Activated CD8-positive, alpha-beta memory T cell treated with anti-CD3 and anti-CD28 coated beads for 1 hour (primary cell): ENCODE measurements at places on chromosomes 6 and 20.

DNA sequence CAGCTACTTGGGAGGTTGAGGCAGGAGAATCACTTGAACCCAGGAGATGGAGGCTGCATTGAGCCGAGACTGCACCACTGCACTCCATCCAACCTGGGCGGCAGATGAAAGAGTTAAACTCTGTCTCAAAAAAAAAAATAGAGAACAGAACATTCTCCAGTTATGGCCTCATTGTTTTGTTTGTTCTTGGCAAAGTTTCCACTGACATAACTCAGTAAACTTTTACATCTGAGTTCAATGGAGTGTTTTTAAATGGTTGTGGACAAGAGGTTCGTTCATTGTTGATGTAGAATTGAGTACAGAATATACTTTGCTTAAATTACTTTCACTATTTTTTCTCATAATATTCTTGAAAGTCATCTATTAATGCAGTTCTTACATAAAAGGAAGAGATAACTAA, 42.2 kb upstream of the IFNGR1 start:
- DNase-seq = no peak

- no peak for DNase-seq
These were observed 113.5 kb downstream of the JARID2 start for GRCh38 chr6:15359335-15359862.

DNA sequence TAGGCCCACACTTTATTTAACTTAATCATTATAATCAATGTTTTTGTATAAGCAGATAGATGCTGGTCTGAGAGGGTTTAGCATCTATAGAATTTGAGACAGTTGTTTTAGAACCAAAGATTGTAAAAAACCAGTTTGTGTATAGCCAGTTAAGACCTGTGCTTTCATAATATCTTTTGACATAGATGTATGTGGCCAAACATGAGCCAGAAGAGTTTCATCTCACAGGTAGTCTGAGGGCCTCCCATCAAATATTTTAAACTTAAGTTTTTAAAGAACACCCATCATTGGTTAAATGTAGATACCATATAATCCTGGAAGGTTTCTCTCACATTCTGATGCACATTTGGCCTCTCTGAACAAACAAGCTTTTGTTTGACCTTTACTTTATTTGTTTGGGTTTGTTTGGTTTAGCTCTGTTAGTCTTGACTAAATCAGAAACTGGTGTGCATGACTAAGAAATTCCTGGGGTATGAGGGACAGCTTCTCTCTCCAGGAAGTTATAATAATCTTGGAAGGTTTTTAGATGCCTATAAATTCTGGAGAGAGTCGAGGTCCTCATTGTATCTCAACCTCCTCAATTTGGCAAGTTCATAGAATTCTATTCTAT, 58.0 kb upstream of the TMEM200A start:
- DNase-seq = no peak

GRCh38 chr6:131728296-131728939, 17.6 kb upstream of the CTAGE9 start:
- no peak for DNase-seq

GRCh38 chr6:106444777-106445507, 84.4 kb downstream of the CRYBG1 start:
- DNase-seq = peak; percentile 1

DNA sequence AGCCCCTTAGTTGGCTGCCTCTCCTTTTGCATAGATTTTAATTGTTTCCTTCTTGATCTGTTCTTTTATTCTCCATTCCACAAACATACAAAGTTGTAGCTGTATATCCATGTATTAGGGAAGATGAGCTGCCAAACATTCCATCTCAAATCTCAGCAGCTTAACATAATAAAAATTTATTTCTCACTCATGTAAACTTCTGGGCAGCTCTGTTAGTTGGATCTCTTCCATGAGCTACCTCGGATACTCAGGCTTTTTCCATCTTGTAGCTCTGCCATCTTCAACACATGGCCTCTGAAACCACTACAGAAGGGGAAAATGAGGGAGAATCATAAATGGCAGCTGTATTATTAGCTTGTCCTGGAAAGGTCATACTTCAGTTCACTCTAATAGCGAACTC, 149.4 kb upstream of the BMP2 start:
- DNase-seq = no peak

DNA sequence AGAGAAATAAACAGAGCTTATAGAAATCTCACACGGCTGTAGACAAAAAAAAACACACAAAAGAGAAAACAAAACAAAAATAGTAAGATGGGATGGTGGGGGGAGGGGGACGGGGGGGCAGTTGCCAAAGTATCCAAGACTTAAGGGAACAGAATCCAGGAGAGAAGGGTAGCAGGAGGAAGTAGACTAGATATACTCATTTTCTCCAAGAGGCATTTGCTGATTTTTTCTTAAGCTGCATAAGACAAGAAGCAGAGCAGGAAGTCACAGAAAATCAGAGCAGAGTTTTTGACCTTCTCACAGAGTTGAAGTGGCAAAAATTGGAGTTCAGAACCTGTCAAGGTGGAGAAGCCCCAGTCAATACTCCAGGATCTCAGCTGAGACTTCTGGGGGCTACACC, 237.7 kb downstream of the HIVEP2 start:
- no peak for DNase-seq

DNA sequence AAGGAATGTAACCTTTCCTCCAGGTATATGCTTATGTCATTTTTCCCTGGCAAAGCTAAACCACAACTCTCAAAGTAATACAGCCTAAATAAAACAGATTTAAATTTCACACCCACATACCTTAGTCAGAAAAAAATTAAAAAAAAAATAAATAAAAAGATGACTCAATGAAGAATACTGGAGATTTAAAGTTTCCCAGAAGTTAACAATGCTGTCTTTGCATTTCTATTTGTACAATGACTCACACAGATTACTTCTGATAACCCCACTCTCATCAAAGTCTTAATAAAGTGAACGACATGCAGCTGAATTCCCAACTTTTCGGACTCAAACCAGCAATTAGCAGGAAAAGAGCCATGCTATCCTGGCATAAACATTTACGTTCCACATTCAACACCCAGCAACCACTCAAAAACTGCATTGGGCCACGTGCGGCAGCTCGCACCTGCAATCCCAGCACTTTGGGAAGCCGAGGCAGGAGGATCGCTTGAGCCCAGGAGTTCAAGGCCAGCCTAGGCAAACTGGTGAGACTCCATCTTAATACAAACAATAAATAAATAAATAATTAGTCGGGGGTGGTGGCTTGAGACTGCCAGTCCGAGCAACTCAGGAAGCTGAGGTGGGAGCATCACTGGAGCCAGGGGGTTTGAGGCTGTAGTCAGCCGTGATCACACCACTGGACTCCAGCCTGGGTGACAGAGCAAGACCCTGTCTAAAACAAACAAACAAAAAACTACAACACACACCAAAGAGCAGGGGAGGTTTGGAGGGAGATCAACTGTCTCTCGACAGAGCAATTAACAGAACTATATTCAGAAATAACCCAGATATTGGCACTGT, 130.5 kb downstream of the WDR27 start:
- no peak for DNase-seq

DNA sequence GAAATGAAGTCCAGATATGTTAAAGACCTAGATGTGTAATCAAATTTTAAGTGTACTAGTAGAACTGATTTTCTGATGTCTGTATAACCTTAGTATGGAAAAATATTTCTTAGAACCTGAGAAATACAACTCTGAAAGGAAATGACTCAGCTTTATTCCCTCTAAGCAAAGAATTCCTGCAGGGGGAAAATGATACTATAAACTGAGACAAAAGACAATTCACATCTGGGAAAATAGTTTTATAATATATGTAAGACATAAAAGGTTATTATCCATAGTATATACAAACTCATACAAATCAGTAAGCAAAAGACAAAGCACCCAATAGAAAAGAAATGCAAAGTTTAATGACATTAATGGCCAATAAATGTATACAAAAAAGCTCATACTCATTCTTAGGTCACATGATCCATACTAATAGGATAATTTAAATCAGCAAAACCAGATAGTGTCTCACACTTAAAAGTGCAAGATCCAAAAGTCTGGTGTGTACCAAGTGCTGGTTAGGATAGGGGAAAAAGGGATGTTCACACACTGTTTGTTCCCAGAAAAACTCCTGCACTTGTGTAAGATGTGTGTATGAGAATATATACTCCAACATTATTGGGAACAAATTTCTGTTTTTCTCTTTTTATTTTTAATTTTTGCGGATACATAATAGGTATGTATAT, 22.6 kb downstream of the RNF217 start:
- no peak for DNase-seq

DNA sequence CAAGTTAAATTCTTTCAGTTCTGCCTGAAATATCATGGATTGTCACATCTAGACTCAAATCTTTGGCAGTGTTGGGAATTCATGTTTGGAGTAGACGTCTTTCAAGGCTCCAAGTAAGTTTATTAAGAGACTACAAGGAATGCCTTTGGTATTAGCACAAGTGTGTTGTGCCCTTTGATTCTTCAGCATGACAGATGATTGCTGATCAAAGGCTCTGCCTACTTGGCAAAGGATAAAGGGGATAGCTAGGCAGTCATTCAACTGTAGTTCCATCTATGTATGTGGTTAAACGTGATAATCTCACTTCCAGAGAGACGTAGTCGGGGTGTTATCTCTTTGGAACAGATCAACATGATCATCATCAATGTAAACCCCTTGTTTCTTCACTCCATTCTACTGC, 86.2 kb downstream of the SPTLC3 start:
- no peak for DNase-seq

GRCh38 chr6:28976677-28977076, 28.4 kb downstream of the ZNF311 start:
- DNase-seq = no peak

DNA sequence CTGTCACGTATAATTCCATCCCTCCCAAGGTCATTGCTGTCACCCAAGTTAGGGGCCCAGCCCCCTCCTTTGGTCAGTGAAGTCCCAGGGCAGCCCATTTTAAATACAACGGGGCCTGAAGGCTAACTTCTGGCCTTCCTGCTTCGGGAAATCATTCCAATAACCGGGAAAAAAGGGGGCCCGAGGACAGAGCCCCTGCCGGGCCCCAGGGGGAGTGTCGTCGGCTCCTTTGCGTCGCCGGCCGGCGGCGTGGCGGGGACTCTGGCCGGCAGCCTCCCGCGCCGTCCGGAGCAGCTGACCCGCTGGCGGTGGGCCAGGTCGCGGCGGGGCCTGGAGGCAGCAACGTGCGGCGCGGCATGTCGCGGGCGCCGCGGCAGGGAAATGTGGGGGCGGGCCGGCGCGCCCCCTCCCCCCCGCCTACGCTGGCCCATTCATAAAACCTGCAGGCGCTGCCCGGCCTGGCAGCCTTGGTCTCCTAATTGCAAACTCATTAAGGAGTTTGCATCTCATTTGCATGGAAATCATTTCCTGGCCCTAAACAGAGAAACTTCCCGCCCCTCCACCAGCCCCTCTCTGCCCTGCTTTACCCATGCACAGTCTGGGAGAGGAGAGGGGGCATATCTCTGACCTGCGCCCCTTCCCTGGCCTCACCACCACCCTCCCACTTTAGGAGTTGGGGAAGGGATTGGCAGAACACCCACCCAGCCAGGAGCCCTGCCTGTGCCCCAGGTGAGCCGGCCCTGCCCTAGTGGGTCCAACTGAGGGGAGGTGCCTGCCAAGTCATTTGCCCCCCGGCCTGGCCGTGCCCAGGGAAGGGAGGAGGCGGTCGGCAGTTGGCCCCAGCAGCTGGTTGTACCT, 50.7 kb downstream of the MRPL14 start:
- no peak for DNase-seq

DNA sequence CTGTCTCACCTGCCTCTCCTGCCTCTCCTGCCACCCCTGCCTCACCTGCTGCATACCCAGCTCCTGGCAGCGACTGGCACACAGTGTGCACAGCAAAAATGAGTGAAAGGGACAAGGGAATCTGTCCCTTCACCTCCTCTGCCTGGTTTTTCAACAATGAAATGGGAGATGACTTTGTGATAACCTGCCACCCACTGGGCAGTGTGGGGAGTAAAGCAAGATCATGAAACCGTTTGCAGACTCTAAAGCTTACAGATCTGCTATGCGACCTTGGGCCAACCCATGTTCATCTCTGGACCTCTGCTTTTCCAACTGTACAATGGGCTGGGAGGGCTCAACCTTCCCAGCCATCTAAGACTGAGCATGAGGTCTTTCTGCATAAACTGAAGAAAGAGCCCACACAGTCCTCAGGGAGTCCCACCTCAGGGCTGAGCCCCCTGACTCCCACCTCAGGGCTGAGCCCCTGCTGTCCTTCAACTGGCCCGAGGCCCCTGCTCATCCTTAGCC, 81.1 kb downstream of the RIPOR3 start:
- DNase-seq = no peak

- DNase-seq = no peak
These were observed 55.1 kb downstream of the SAMD3 start for GRCh38 chr6:130167655-130168054.

GRCh38 chr6:110703906-110704594, 111.2 kb downstream of the CDK19 start:
- DNase-seq = no peak

- no peak for DNase-seq
These were observed 264.7 kb upstream of the SPTLC3 start for GRCh38 chr20:12744037-12744436.

- no peak for DNase-seq
These were observed 57.1 kb downstream of the UST start for GRCh38 chr6:148803979-148804378.

DNA sequence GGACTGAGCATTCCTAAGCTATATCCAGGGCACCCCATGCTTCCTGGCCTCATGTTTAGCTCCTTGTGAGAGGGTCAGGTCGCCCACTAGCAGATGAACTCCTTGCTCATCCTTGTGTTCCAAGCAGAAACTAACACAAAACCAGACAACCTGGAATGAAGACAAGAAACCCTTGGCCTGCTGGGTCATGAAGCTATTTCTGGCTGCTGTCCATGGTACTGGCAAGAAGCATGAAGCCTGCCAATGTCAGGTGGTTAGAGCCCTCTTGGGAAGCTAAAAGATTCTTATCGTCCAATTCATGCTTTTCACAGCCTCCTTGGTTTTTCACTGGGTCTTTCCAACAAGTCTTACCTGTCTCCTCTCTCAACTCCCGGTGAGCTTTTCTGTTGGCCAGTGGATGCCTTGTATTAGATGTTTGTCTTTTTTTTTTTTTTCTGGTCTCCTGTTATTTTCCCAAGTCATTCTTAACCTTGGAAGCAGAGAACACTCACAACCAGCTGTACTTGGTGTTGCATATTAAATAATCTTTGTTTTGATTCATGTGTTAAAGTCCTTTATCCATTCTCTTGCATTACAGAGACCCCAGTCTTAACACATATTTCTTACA, 180.3 kb downstream of the ANKRD60 start:
- DNase-seq = no peak

DNA sequence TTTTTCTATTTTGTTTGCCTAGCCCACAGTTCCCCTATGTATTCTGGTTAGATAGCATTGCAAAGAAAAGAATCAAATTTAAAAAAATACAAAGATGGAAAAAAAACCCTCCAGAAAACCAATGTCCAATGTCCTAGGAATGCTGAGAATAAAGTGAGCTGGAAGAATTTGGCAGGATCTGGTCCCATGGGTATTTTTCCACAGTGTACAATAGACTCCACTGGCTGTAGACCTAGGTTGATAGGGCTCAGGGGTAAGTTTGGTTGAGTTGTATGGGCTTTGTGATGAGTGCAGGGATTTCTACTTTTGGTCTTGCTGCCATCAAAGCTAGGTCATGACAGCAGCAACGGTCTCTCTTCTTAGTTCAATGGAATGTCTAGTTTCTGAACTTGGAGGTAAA, 41.5 kb downstream of the SLC22A2 start:
- DNase-seq = no peak
